ENCODE measurements at places on chromosomes 1 and 21.

DNA sequence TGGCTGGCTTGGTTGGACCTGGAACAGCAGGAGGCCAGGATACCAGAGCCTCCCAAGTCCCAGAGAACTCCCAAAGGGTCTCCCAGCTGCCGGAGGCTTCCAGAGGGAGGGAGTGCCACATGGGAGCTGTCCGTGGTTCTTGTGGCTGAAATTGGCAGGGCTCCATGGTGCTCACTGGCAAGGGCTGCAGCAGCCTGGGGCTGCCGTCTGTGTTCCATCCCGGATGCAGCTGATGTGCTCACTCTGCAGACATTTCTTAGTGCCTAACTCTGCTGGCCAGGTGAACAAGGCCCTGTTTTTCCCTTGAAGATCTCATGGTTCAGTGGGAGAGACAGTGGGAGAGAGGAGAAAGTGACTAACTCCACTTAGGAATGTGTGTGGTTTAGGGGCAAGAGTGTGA, 261.1 kb downstream of the CAMTA1 start:
- DNase-seq: peak; percentile 81

- no peak for DNase-seq
These were observed 11.2 kb upstream of the GSTM4 start for GRCh38 chr1:109644670-109645069.

- DNase-seq: no peak
These were observed 70.9 kb upstream of the ETS2 start for GRCh38 chr21:38734646-38735365.

GRCh38 chr1:181149326-181150125, 61.0 kb downstream of the IER5 start:
- no peak for DNase-seq

GRCh38 chr1:200681231-200681630, 11.5 kb upstream of the DDX59 start:
- no peak for DNase-seq

DNA sequence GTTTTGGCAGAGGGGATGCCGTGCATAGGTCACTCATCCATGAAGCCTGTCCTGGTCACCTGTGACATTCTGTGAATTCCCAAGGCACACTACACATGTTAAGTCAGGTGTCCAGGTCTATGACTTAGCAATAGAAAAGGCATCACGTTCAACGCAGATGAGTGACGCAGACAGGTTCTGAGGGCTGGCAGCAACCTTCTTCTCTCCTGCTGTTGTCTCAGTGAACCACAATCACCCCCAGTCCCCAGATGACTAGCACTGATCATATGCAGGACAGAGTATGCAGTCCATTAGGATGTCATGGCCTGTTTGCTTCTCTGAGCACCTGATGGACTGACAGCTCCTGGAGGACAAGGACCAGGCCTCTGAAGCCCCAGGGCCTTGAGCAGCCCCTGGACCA, 157.8 kb upstream of the KAZN start:
- DNase-seq: no peak

DNA sequence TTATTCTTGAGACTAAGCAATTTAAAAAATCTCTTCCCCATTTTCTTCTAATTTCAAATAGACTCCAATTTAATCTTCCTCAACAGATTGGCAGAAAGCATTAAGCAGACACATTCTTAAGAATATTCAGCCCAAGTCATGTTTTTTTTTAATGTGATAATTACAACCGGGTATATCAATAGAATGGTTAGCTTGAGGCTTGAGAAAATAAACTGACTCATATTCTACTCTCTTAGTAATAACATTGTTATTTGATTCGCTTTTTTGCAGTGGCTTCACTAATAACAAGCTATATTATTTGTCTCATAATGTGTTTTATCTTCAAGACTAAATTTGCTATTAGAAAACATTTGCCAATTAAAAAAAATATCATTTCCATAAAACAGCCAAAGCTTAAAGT, 488.6 kb upstream of the RGS18 start:
- DNase-seq: no peak

DNA sequence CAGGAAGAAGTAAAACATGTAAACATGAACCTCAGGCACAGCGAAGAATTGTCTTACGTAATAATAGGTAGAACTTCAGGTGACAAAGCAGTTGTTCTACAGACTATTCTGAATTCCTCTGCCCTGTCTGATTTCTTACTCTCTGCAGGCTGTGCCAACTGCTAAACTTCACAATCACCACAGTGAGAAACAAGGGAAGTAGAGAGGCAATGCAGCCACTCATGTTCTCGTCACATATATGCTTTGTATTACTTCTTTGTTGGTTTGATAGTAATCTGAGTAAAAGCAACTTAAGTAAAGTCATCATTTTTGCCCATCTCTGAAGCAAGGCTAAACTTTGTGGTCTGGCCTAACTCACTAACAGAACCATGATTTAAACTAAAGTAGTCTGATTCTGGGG, 21.9 kb downstream of the PIGK start:
- no peak for DNase-seq

DNA sequence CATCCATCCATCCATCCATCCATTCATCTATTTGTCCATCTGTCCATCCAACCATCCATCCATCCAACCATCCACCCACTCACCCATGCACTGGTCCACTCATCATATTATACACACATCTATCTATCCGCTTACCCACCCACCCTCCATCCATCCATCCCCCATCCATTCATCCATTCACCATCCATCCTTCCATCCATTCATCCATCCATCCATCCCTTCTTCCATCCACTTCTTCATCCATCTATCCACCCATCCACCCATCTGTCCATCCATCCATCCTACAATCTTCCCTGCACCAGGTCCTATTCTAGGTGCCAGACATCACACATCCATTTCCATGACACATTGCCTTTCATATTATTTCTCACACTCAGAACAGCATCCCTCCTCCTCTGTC, 87.1 kb upstream of the ROR1 start:
- no peak for DNase-seq

GRCh38 chr1:100775483-100775882, 55.9 kb downstream of the VCAM1 start:
- no peak for DNase-seq

DNA sequence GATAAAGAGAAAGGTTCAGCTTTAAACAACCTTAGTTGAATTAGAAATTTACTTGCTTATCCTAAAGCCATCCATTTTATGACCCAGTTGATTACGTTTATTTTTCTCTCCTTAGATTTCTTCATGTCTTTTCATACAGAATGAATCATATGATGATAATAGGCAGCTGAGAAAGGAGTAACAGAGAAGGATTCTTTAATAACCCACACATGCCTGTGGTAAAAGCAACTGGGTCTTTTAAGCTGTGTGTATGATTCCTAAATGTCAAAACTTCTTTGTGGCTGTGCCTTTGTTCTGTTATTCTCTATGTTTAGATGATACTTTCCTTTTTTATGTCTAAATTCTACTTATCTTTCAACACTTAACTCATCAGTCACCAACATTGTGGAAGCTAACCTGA, 626.5 kb downstream of the NCAM2 start:
- no peak for DNase-seq
